ENCODE measurements at places on chromosomes 6 and 20. TPM values are rescaled to one million over a fixed set of nuclear protein-coding genes. Genes with fewer than 3 reads are reported as not detected.

Gene CRISP3
- not detected for total RNA-seq

Gene EXOC2
- 18.3 TPM for total RNA-seq

Gene PRSS16
- not detected for total RNA-seq

Gene FBXO30
- 6.5 TPM for total RNA-seq
